Left ventricle myocardium inferior (tissue), 1 donor: ENCODE measurements at places on chromosomes 4 and X. TPM values are rescaled to one million over a fixed set of nuclear protein-coding genes. Genes with fewer than 3 reads are reported as not detected.
A peak's percentile ranks its signal among the peaks of the same experiment; 100 is the strongest.

The USP17L5 gene
- not detected for total RNA-seq

The XAGE2 gene
- not detected for total RNA-seq

The CXCL1 gene
- 0.55 TPM for total RNA-seq

The NPY2R gene
- total RNA-seq: not detected

The LETM1 gene
- total RNA-seq: 38.8 TPM

The CAPN6 gene
- total RNA-seq: not detected

The ZMAT1 gene
- total RNA-seq: 5.6 TPM

The SH3BP2 gene
- 24.7 TPM for total RNA-seq

The CYBB gene
- total RNA-seq: 18.7 TPM

- no peak overlapping the region for H3K4me3 ChIP-seq
- no peaks in the 10 kb centered on the region for H3K27me3 ChIP-seq
- H3K27ac ChIP-seq: no peak overlapping the region
- no peaks in the 10 kb centered on the region for H3K36me3 ChIP-seq
- peaks cover 20% of the 10 kb centered on the region for H3K4me1 ChIP-seq
- DNase-seq: no peak
Measured at GRCh38 chr4:128513664-128514484, 226.3 kb upstream of the PGRMC2 start.

DNA sequence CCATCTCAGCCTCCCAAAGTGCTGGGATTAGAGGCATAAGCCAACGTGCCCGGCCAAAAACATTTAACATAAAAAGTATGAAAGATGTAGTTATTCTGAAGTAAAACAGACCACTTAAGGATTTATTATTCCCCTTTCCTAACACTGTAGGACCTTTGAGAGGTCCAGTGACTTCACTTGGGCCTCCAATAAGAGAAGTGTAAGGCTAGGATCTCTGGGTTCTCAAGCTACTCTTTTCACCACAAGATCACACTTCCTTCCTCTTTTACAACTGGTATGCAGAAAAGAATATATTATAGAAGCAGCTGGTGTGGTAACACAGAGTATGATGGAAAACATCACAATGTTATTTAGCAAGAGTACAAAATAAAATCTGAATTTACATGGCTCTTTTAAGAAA, 30.2 kb upstream of the CCNG2 start:
- peaks cover 37% of the 10 kb centered on the region for H3K27me3 ChIP-seq
- peaks cover 7% of the 10 kb centered on the region for H3K4me1 ChIP-seq
- no peak overlapping the region for H3K27ac ChIP-seq
- no peaks in the 10 kb centered on the region for H3K36me3 ChIP-seq

GRCh38 chrX:8653956-8654355, 78.0 kb downstream of the ANOS1 start:
- no peaks in the 10 kb centered on the region for H3K36me3 ChIP-seq
- no peak overlapping the region for H3K27ac ChIP-seq

- peak overlapping the region; percentile 38 for H3K4me3 ChIP-seq
- no peaks in the 10 kb centered on the region for H3K36me3 ChIP-seq
- no peaks in the 10 kb centered on the region for H3K27me3 ChIP-seq
Measured at GRCh38 chr4:122688529-122689140, 43.9 kb upstream of the BBS12 start.

- H3K4me1 ChIP-seq: no peaks in the 10 kb centered on the region
- no peak overlapping the region for H3K4me3 ChIP-seq
- H3K36me3 ChIP-seq: peaks cover 30% of the 10 kb centered on the region
- no peak overlapping the region for H3K27ac ChIP-seq
- no peak for DNase-seq
Measured at GRCh38 chr4:5685296-5685695, 23.1 kb downstream of the EVC2 start.

DNA sequence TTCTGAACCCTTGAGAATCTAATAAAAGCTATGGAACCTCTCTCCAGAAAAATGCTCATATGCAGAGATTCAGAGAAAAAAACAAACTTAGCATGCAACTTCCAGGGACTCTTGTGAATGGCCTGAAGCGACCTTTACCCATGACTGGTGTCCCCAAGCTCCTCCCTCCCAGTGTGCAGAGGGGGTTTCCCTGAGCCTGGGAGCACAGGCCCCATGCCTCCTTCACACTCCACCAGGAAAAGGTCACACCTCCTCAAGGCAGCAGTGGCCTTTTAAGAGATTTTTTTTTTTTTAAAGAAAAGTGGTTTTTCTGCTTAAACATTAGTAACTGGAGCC, 13.3 kb upstream of the UBA6 start:
- no peaks in the 10 kb centered on the region for H3K27me3 ChIP-seq
- H3K36me3 ChIP-seq: peaks cover 4% of the 10 kb centered on the region
- H3K4me1 ChIP-seq: peaks cover 13% of the 10 kb centered on the region

DNA sequence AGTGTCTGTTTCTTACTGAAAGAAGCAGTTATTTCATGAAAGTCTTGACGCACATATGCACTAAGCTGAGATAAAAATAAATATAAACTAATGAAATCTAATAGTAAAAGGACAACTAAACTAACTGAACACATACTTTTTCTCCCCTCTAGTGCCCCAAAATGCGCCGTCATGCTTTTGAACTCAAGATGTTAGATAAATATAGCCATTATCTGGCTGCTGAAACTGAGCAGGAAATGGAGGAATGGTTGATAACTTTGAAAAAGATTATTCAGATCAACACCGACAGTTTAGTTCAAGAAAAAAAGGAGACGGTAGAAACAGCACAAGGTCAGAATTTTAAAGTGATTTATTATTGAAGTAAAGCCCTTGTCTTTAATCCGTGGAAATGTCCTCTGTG, 70.2 kb downstream of the DOCK11 start:
- H3K4me3 ChIP-seq: no peak overlapping the region
- no peaks in the 10 kb centered on the region for H3K36me3 ChIP-seq
- H3K27me3 ChIP-seq: no peaks in the 10 kb centered on the region
- no peak for DNase-seq
- no peak overlapping the region for H3K27ac ChIP-seq

- H3K36me3 ChIP-seq: no peaks in the 10 kb centered on the region
- peaks cover 28% of the 10 kb centered on the region for H3K4me1 ChIP-seq
- peak overlapping the region; percentile 79 for H3K4me3 ChIP-seq
- DNase-seq: peak; percentile 66
- H3K27ac ChIP-seq: peak overlapping the region; percentile 81
- no peaks in the 10 kb centered on the region for H3K27me3 ChIP-seq
Measured at GRCh38 chr4:127783026-127783769, 1.1 kb downstream of the HSPA4L start.

DNA sequence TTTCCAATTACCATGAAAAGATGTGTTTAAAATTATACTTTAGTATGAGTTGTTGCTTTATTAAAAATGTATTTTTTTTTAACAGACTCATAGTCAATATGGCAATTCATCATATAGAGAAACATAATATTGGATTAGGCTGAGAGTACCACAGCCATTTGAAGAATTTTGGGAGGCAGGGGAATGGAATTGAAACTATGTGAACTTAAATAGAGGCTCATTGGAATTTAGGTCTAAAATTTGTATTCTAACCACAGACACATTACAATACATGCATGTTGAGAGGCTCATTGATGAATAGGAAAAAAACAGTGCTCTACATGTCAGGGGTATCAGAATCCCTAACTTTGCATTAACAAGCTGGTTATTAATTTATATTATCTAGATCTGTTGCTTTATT, 269.6 kb downstream of the DKK2 start:
- no peak for DNase-seq
- no peaks in the 10 kb centered on the region for H3K27me3 ChIP-seq
- H3K4me1 ChIP-seq: no peaks in the 10 kb centered on the region
- no peak overlapping the region for H3K4me3 ChIP-seq

DNA sequence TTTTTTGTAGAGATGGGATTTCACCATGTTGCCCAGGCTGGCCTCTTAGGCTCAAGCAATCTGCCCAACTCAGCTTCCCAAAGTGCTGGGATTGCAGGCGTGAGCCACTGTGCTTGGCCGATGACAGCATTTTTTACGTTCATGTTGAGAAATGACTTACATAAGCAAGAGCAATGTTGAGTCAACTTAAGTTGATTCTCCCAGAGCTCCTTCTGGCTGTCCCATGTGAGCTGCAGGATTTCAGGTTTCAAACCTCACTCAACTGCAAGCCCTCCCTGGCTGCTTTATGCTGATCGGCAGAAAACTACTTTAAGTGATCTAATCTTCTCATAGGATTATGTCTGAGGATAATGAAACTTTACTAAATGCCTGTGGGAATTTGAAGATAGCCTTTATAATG, 86.8 kb downstream of the GC start:
- no peaks in the 10 kb centered on the region for H3K4me1 ChIP-seq
- no peaks in the 10 kb centered on the region for H3K36me3 ChIP-seq
- DNase-seq: no peak
- H3K27ac ChIP-seq: no peak overlapping the region
- no peaks in the 10 kb centered on the region for H3K27me3 ChIP-seq

DNA sequence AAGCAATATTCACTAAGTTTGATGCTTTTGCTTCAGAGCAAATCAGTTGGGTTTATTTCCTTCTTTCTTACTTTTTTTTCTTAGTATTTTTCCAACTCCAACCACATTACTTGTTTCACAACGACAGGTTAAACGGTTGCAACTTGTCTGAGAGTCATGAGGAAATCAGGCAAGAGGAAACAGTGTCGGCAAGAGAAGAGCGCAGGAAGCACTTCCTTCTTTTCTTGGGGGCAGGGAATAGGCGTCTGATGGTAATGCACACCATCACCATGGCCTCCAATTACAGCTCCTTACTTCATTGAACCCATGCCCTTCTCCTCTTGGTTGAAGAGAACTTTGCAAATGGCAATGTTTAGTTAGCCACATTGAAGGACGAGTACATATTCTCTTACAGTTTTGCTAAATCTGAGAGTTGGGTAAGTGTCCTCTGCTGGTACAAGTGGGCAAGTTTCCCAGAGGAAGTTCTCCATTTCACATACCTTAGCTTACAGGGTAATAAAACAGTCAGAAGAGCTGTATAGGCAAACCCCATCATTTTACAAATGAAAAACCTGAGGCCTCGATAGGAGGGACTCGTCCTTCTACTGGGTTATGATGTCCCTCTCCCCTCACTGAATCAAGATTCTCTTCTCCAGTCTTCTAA, 8.3 kb upstream of the CXCL8 start:
- H3K4me3 ChIP-seq: no peak overlapping the region
- H3K4me1 ChIP-seq: peaks cover 49% of the 10 kb centered on the region
- no peak for DNase-seq
- H3K27me3 ChIP-seq: no peaks in the 10 kb centered on the region
- no peaks in the 10 kb centered on the region for H3K36me3 ChIP-seq

GRCh38 chrX:42797651-42798269, 19.8 kb upstream of the PPP1R2C start:
- H3K36me3 ChIP-seq: no peaks in the 10 kb centered on the region
- H3K27me3 ChIP-seq: no peaks in the 10 kb centered on the region
- no peaks in the 10 kb centered on the region for H3K4me1 ChIP-seq
- H3K4me3 ChIP-seq: no peak overlapping the region
- DNase-seq: no peak
- H3K27ac ChIP-seq: no peak overlapping the region
